Esophagus muscularis mucosa (tissue), 4 donors: ENCODE measurements at places on chromosomes 2 and 18.

DNA sequence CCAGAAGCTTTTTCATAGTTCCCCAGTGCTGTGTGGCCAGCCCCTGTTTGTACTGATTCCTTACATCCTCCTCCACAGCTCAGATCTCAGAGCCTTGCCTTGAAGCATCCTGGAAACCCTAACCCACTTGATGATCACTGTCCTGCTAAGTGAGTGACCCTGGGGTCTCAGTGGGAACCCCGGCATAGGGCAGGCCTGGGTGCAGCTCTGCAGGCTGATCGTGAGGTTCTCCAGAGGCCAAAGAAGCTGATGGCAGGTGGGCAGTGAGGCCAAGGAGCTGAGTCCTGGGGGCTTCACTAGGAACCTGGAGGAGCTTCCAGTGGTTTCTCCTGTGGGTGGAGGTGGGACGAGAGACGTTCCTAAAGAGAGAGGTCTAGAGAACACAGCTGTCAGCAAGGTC lies 47.4 kb upstream of the BIN1 start:
- no peak for DNase-seq

DNA sequence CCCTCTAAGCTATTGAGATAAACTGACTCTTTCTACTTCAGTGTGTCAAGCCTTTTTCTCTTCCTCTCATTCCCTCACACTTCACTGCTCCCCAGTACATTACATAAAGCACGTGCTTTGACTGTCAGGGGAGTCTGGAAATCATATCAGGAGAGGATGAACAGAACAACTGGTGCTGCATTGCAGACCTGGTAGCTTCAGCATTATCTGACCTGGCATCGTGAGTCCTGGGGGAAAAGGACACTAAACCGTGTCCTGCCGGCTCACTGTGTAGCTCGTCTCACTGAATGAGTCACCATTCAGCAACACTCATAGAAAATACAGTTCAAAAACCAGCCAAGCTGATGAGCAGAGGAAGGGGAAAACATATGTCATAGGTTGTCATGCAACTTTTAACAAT lies 108.5 kb upstream of the UNC80 start:
- DNase-seq = no peak

- no peak for DNase-seq
These were observed 67.7 kb upstream of the CTLA4 start for GRCh38 chr2:203799908-203800307.

- DNase-seq = no peak
These were observed 579.0 kb downstream of the RIT2 start for GRCh38 chr18:42536442-42536841.

DNA sequence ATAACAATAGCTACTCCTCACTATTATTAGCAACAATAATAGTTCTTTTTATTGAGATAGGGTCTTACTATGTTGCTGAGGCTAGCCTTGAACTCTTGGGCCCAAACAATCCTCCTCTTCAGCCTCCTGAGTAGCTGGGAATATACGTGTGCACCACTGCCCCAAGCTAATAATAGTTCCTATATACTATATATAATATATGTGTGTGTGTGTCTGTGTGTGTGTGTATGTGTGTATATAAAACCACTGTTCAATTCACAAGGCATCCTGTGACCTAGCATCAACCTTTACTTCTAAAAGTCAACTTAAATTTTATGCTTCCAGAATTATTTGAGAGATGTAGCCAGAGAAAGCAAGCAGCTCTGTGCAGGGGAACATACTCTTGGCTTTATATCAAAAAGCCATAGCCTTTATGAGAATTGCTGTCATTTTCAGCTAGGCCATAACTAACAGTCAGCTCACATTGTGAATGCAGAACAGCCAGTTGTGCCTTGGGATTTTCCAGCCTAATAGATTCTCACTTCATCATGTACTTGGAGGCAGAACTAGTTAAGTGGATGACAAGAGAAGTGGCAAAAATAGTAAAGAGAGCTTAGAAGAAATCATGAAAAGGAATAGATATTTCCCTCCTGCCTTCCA lies 665.5 kb downstream of the NYAP2 start:
- DNase-seq = no peak

DNA sequence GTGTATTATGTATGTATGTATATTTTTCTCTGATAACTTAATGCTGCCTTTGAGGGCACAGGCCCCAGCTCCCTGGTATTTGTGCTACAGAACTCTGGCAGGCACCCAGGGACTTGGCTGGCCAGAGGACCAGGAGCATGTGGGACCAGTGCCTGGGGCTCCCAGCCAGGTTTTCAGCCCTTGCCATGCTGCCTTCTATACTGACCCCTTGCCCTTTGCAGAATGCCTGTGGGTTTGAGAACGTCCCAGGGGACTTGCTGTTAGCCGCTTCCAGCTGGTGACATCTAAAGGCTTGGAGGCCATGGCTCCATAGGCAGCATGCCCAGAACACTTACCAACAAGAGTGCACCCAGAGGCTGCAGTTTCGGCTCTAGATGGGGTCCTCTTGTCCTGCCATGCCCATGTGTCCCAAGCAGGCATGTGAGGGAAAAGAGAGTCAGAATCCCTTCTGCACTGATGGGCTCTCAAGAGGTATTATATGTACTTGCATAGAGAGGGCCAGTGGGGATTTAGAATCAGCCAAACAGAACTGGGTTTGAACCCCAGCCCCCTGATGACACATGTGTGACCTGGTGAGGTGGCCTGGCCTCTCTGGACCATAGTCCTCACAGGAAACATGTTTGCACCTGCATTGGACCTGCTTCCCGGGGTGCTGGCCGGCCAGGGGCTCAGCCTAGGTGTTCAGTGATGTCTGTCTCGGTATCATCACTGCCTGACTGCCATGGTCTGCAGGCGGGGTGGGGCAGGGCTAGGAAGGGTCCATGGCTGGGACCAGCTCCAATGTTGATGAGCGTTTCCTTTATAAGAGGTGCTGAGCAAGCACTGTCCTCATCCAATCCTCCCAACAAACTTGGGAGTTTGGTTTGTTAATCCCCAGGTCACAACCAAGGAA lies 119.2 kb upstream of the FHL2 start:
- peak; percentile 86 for DNase-seq

DNA sequence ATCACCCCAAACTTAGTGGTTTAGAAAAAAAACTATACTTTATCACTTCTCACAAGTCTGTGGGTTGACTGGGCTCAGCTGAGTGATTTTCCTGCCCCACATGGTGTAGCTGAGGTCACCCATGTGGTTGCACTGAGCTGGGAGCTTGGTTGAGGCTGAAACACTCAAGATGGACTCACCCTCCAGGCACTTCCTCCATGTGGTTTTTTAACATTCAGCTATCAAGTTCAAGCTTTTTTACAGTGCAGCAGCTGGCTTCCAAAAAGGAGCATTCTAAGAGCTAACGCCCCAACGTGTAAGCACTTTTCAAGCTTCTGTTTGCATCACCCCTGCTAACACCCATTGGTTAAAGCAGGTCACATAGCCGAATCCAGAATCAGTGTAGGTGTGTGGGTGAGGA lies 105.9 kb upstream of the CREB1 start:
- DNase-seq = no peak

- DNase-seq = no peak
These were observed 11.0 kb upstream of the CNGA3 start for GRCh38 chr2:98335271-98335670.

GRCh38 chr2:192725991-192726390 lies 531.3 kb upstream of the TMEFF2 start:
- no peak for DNase-seq

- no peak for DNase-seq
These were observed 381.8 kb upstream of the NRXN1 start for GRCh38 chr2:51413726-51414125.

DNA sequence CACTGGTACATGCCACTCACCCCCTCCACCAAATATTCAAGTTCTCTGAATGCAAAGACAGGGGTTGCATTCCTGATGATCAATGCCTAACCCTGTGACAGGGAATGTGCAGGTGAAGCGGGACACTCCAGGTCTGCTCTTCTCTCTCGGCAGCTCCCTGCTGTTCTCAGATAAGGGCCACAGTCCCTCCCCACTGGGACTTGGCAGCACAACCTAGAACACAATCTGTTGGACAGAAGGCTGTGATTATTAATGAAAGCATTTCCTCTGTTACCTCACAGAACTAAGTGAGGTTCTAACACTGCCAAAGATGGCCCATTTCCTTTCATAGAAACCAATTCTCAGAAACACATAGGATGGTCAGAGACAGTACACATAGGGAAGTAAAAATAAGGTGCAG lies 42.7 kb downstream of the VSNL1 start:
- no peak for DNase-seq

DNA sequence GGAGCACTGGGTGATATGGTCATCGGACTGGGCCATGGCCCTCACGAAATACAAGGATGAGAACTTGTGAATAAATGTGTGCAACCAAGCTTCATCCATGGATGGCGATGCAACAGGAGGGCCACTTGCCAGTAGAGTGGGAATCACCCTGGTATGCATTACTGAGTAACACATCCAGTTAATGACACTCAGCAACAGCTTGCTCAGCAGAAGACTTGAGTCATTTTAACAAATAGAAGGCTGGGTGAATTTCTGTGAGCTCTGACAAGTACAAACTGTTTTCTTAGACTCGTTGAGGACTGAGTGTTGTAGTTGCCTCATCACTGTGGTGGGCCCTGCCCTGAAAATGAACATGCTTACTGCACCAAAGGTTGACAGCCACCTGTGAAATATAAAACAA lies 221.6 kb downstream of the NCKAP5 start:
- DNase-seq = no peak

- DNase-seq = peak; percentile 91
These were observed at the start of gene NEURL3 for GRCh38 chr2:96505231-96505889. Gene NEURL3 (minus strand): TSS chr2:96505357. CDS start chr2:96505286, 71 bp downstream.

DNA sequence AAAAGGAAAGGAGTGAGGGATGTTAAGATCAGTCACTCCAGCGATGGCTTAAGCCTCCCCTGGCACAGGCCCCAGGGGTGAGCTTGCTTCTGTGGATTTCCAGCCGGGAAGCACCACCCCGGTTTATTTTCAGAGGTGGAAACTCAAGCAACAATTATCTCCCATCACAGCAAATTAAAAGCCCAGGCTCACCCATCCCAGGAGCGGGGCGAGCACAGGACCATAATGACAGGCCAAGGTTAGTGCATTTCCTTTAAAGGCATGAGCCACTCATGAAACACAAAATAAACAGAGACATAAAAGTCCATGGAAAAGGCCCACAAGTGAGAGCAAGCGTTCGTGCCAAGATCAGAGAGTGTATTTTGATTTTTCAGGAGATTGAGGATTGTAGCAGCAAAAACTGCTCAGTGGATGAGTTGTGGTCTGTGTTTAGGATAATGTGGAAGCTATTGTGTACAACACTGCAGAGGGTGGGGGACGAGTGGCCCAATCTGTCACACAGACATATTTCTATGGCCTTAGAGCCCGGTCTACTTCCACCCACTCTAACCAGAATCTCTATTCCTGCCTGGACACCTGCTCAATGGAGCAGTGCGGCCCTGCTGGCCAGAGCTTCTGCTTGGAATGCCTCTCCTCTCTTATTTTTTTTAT lies 111.4 kb upstream of the CDC42EP3 start:
- DNase-seq = peak; percentile 87

DNA sequence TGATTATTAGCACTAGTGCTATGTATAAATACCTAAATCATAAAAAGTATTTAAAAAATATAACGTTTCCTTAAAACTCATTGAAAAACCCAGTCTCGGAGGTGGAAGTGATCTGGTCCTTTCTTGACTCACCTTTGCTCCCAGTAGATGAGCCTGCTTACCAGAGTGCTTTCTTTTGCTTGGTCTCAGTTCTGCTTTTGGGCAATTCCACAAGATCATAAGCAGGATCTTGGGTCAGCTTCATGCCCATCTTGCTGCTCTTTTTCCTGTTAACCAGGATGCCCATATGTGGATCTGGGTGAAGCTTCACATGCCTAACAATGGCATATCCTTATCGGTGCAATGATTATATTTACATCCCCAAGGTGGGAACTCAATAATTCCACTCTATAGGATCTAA lies 332.1 kb upstream of the FAM98A start:
- DNase-seq = no peak

GRCh38 chr18:8238507-8238906 lies 370.7 kb upstream of the RAB12 start:
- DNase-seq = no peak

- no peak for DNase-seq
These were observed 139.7 kb upstream of the ITGB6 start for GRCh38 chr2:160339726-160340125.

- no peak for DNase-seq
These were observed 277.0 kb downstream of the CDH2 start for GRCh38 chr18:27899893-27900292.

DNA sequence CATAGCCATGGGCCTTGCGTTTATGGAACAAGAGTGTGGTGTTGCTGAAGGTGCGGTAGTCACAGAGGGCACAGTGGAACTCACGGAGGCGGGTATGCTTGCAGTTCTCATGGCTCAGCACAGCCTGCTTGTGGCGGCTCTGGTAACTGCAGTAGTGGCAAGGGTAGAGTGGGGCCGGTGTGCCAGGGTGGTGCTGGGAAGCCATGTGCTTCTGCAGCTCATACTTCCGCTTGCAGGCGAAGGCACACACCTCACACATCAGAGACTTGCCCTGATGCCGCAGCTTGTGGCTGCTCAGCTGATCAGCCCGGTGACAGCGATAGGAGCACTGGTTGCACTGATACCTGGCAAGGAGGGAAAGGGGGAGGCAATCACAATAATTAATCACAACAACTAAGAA lies 14.7 kb downstream of the ZNF142 start:
- DNase-seq = no peak

- no peak for DNase-seq
These were observed 40.2 kb downstream of the LMAN2L start for GRCh38 chr2:96699621-96700020.
